ENCODE measurements at places on chromosomes 13 and 19.
A peak's percentile ranks its signal among the peaks of the same experiment; 100 is the strongest.

DNA sequence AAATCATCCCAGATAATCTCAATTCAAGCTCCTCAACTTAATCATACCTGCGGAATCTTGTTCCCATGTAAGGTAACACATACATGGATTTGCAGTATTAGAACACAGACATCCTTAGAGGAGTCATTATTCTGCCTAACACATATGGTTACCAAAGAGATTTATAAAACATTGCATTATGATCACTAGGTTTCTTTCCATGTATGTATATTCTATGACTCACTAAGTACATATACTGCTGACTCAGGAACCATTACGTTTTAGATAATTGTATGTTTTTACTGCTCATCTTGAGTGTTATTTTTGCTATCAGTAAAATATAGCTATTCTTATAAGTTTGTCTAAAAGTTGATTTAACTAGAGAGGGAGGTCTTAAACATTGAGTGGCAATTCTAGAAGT lies 182.9 kb downstream of the SLITRK6 start:
- no peak for DNase-seq

DNA sequence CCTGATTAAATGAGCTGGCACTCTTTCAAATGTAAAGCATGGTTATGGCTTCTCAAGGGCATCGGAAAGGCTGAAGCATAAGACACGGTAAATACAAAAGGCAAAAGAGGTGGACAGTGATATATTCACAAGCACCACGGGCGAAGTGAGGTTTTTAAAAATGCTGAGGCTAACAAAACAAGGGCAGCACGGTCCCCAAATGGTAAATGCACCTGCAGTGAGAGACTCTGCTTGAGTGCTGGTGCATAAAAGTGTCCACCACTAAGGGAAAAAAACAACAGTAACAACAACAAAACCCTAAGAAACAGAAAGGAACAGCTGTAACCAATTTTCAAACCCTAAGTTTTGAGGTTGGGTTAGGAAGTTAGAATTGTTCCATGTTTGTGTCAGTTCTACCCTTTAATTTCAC lies 234.9 kb downstream of the PCDH9 start:
- DNase-seq: no peak

- no peak for DNase-seq
Observed at GRCh38 chr13:102970542-102970941, 95.7 kb downstream of the SLC10A2 start.

DNA sequence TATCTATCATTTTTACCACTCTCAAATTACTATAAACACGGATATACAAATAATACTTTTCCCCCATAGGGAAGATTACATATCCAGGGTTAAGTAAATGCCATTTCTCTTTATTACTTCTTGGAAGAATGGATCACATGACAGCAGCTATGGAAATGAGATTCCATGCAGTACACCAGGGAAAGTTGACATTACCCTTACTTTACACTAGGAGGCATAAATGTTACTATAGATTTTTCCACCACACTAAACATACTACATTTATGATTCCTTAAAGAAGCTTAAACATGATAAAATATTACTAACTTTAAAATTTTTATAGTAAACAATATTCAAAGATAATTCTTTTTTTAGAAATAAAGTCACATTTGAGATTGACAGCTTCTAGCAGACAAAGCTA lies 611.4 kb downstream of the PCDH9 start:
- DNase-seq: no peak

DNA sequence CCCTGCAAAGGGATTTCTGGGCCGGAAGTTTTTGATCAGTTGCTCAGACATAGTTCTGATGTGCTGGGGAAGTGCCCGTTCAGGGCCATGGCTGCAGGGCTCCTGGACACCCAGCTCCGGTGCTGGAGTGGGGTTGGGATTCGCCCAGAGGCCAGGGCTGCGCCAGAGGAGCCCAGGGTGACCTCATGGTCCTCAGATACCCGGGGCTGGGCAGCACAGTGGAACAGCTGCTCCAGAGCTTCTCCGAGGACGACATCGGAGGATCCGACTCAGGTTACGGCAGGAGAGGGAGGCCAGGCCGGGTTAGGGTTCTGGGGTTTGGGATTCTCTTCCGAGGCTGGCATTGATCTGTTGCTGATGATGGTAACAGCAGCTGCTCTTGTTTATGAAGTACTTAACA lies 20.9 kb downstream of the CARM1 start:
- DNase-seq: no peak

GRCh38 chr13:25207291-25207810 lies 35.3 kb upstream of the AMER2 start:
- no peak for DNase-seq

GRCh38 chr13:81224209-81224833 lies 883.4 kb upstream of the SPRY2 start:
- no peak for DNase-seq

- no peak for DNase-seq
Observed at GRCh38 chr13:39397226-39397895, 205.6 kb downstream of the LHFPL6 start.

- no peak for DNase-seq
Observed at GRCh38 chr19:10568062-10568825, 535 bp downstream of the CDKN2D start.

GRCh38 chr13:93745884-93746283 lies 519.3 kb downstream of the GPC6 start:
- no peak for DNase-seq

- DNase-seq: no peak
Observed at GRCh38 chr13:102702965-102703725, 8.3 kb upstream of the METTL21C start.

DNA sequence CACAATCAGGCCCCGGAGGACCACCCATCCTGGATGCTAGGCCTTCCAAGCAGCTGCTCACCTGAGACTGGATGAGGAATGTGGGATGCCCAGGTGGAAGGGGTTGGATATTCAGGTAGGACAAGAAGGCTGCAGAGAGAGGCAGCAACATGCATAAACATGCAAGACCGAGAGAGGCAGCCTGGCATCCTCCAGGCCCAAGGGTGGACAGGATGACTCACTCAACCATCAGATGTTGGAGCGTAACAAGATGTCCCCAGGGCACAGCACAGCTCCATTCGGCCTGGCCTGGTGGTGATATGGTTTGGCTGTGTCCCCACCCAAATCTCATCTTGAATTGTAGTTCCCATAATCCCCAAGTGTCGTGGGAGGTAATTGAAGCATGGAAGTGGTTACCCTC lies 10.0 kb upstream of the CABP5 start:
- no peak for DNase-seq

DNA sequence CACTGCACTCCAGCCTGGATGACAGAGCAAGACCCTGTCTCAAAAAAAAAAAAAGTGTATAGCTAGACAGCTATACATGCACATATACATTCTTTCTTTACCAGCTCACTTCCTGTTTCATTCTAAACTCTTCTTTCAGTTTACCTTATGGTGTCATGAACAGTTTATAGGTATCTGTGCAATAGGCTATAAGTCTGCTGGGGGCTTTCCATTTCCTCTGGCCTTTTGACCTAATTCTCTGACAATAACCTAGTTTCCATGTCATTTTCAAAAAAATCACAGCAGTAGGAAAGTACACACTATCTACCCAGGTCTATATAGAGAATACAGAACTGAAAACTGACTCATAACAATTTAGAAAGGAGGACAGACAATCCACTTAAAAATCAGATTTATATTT lies 24.4 kb upstream of the URAD start:
- DNase-seq: no peak

DNA sequence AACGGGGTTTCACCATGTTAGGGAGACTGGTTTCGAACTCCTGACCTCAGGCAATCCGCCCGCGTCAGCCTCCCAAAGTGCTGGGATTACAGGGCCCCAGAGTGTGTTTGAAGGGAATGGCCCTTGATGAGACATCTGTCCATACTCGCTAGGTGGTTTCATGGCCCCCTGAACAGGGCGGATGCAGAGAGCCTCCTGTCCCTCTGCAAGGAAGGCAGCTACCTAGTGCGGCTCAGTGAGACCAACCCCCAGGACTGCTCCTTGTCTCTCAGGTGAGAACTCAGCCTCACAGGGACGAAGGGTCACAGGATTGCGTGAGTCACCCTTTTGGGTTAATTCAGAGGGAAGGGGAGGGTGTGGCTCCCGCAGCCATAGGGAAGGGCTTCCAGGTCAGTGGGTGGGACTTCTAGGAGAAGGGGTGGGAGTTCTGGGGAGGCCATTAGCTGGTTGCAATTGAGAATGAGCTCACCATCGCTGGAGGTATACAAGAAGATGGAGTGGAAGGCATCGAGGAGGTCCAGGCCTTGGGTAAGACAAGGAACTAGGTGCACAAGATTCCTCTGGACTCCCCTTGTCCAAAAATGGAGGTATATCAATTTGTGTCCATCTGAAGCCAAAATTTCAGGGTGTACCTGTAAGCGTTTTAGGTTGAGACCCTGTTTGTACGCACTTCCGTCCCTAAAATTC lies 9.2 kb downstream of the SHD start:
- DNase-seq: no peak

GRCh38 chr13:33870046-33870668 lies 52.2 kb downstream of the RFC3 start:
- no peak for DNase-seq

DNA sequence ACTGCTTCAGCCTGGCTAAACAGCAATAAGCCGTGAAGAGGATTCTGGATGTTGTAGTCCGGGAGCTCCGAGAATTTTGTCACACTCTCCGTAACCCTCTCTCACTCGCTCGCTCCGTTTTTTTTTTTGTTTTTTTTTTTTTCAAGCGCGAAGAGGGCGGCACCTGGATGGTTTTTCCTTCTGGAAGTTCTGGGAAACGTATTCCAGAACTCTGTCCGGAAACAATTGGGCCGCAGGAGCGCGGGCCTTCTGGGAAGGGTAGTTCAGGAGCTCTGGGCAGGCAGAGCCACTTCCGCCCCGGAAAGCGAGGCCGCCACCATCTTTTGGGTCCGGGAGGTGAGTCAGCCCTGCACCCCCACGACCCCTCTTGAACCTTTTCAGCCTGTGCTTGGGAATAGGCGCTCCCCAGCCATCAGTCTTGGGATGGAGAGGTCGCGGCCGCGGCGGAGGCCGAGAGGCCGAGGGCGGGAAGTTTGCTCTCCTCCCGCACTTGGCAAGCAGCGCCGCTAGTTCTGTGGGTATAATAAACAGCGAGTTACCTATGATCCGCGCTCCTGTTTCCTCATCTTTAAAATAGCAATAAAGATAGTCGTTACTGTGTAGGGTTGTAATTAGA lies at the start of gene ZNF227:
TSS of gene ZNF227 (plus strand) at position 283 of the 616 bp plus-strand sequence. CDS start 5,261 bp downstream, outside the sequence.
- peak; percentile 96 for DNase-seq

- no peak for DNase-seq
Observed at GRCh38 chr13:108034909-108035410, 180.4 kb downstream of the LIG4 start.

GRCh38 chr13:26881154-26881553 lies 120.6 kb upstream of the GPR12 start:
- peak; percentile 43 for DNase-seq

DNA sequence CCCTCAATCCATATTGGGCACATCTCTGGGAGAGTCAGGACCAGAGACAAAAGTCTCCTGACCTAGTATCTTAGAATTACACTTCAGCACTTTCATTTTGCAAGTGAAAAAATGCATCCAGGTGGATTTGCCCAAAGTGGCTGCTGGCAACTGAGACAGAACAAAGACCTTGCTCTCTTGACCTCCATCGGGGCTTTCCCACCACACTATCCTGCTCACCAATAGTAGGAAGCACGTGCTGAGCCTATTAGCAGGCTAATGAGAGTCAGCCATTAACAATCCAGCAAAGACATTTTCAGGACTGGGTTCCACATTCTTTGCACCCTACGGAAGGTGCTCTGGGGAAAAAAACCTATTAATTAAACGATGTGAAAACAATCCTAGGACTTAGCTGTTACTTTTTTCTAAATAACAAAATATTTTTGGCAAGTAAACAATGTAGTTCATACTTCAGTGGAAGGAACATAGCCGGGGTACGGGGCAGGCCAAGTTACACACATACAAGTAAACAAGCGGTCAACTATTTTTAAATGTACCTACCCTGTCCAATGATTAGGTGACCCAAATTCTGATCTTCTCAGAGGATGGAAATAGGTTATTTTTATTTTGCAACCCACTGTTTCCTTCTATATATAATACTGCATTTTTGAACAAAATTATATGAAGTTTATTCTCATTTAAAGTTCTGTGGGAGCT lies 78.6 kb downstream of the CDADC1 start:
- no peak for DNase-seq

DNA sequence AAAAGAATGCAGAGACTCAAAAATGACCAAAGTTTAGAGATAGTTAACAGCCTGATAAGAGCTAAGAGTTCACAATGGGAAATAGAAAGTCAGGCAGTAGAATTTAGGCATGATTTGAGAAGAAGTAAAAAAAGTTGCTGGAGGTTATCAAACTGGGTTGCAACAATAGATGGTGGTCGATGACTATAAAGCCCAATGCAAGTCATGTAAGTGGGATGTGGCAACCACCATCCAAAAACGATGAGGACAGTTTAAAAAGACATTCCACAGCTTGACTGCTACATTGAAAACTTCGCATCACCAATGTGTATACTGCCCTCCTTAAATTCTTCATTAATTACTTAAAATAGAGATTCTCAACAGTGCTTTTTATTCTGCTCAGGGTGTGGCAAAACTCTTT lies 19.7 kb downstream of the ELF1 start:
- no peak for DNase-seq

Data from dermis microvascular lymphatic vessel endothelial cell (primary cell).